ENCODE measurements at places on chromosomes 12 and 14.

DNA sequence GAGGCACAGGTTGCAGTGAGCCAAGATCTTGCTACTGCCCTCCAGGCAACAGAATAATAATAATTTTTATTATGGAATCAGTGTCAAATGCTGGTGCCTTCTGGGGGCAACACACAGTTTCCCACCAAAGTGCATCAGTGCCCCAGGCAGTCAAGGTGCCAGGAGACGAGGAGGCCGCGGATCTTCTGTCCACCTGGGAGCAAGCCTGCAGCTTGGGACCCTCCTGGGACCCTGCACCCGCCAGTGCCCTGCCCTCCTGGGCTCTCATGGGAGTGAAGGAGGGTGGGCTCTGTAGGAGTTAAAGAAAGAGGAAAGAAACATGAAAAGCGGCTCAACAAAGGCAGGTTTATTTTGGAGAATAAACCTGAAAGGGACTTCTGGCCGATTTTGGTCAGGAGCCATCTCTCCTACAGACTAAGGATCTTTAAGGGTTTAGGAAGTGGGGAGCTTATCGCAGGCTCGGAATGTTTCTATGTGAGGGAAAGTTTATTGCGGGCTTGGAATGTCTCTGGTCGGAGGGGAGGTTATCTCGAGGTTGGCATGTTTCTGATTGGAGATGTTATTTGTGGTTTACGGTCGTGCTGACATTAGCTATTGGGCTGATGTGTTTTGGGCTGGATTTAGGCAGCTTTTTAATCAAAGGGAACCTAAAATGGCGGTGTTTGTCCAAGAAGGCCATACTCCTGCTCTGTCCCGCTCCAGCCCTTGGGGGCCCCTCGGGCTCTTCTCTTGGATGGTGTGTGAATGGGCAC lies 1.1 kb upstream of the ASPG start:
- no peak for DNase-seq

DNA sequence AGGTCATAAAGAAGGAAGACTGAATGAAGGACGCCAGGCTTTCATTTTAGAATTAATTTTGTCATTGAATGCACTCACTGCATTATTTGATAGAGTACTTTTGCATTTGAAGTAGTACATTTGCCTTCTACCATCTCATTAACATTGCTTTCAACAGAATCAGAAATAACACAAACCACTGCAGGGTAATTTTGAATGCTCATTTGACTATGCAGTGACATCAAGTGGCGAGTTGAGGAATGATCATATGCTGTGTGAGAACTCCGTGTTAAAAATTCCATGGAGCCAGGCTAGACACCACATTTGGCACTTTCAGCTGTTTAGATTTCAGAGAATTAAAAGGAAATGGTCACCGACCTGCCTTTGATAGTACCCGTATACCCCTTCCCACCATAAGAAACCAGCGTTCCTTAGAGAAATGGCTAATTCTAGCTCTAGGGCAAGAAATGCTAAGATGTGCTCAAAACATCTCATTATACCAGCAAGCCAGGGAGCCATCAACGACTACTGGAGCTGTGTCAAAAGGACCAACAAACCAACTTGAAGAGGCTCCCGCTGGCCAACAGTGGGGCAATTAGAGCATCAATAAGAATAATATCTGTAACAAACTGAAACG lies 16.5 kb downstream of the HEBP1 start:
- no peak for DNase-seq

DNA sequence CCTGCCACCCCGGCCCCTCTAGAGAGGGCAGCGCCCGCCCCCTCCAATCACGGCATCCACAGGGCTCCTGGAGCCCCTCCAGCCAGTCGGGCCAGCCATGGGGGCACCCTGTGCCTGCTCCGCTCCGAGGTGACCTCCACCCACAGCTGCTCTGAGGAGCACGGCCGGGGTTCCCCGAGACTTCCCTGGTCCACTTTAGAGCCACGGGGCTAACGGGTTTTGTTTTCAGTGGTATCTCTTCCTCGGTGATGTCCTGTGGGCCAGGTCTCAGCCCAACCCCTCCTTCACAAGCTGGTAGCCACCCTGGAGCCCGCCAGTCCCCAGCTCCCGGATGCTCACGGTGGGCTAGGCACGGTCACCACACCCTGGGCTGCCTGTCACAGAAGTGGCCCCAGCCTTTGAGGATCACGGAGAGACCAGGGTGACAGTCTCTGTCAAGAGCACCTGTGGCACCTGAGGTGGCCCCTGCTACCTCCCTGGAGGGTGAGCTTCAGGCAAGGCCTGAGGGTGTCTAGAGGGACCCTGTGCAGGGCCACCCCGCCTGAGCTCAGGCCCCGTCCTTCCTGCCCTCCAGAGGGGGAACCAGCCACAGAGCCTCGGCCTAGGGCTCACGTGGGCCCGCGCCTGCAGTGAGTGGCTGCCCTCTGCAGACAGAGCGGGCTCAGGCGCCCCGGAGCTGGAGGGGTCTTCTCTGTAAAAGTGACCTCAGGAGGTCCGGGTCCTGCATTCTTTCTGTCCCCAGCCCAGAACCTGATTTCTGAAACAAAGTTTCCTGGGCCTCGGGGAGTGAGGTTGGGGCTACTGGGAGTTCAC lies 146.0 kb upstream of the C14orf180 start:
- DNase-seq: no peak

DNA sequence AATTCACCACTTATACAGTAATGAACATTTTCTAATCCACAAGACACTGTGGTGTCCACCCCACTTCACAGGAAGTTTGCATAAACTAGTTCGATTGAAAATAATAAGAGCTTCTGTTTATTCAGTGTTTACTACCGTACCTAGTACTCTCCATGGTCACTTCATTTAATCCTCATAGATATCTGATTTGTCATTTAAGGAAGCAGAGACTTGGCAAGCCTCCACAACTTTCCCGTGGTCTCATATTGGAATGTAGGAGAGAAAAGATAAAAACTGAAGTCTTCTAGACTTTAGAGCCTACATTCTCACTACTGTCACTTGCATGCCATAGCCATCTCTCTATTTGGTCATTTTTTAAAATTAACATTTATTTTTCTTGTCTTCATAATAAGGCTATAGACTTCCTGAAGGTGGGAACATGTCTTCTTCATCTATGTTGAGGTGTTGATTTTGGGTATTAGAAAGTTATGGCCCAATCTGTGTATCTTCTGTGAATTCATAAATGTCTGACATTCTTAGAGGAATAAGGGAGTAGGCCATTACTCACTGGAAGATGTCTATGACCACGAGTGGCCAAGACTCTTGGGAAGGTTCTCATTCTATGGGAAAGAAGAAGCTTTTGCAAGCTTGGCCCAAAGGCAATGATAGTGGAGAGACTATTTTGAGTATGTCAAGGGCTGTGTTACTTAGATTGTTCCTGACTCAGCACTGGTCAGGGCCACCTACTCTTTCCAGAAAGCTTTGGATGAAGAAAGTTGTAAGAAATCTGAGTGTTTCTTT lies 423.7 kb downstream of the LRIG3 start:
- no peak for DNase-seq

DNA sequence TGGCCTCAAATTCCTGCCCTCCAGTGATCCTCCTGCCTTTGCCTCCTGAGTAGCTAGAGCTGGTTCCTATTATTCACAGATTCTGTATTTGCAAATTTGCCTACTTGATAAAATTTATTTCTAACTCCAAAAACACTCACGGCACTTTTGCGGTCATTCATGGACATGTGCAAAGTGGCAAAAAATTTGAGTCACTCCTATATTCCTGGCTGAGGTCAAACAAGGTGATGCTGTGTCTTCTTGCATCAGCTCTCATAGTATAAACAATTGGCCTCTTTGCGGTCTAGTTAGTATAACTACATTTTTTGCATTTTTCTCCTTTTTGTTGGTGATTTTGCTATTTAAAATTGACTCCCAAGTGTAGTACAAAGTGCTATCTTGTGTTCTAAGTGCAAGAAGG lies 24.7 kb downstream of the ATF1 start:
- DNase-seq: no peak

DNA sequence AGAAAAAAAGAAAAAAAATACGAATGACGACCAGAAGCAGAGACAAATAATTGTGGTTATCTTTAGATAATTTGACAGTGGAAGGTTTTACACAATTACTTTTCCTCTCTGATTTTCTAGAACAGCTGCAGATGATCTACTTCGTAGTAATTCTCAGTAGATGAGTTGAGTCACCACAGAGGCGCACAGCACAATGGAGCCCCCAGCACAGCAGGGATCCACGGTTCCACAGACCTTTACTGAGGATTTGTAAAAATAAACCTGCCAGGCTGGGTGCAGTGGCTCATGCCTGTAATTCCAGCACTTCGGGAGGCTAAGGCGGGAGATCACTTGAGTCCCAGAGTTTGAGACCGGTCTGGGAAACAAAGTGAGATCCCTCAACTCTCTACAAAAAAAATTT lies 29.3 kb downstream of the AMN start:
- no peak for DNase-seq

DNA sequence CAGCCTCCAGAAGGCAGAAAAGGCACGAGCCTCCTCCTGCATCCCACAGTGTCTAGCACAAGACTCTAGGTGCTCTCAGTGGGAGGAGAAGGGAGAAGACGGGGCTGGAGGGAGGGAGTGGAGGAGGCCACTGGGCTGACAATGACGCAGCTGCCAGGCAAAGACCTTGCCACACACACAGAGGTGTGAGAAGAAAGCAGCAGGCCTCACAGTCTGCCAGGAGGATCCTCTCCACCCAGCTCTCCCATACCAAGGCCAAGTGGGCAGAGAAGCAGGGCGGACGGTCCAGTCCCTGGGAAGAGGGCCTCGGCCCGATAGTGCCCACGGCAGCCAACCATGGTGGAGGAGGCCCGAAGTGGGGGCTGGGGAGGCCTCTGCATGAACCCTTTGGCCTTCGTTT lies 78.9 kb downstream of the NCOR2 start:
- DNase-seq: no peak

DNA sequence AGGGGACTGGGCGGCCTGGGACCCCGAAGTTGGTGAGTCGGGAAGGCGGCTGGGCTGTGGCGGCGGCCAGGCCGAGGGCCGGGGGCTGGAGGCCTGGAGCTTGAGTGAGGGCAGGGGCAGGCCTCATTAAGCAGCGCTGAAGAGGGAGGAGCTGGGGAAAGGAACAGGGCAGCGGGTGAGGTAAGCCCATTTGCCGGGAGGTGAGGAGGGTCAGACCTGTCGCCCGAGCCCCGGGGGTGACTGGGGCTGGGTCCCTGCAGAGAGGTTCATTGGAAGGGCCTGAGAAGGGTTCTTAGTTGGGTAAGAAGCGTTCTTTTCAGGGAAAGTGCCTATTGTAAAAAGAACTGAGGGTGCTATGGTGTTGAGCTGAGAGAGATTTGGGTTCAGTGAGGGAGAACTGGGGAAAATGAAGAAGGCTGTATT lies 441 bp downstream of the RAB5B start:
- DNase-seq: no peak

DNA sequence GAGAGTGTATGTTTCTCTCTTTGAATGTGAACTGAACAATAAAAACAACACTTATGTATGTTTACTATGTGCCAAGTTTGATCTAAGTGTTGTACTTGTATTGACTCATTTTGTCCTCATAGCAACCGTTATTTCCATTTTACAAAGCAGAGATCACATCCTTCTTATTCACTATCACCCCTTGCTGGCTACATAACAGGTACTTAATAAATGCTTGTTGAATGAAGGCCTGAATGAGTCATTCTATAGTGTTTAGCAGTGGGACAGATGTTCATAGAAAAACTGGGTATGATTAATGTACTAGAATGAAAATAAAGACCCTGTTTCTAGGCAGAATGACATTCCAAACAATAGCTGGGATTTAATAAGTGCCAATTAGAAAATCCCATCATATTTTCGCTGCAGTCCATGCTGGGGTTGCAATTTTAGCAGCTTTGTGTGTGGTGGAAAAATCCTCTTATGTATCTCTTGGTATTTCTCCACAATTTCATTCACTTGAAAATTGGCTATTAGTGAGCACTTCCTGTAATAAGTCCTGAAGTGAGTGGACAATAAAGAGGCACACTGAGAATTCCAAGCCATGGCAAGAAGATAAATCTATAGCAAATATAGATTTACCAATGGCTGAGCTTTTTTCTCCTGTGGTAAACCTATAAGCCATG lies 86.0 kb downstream of the FAR2 start:
- DNase-seq: no peak

GRCh38 chr14:75709207-75709812 lies 48.3 kb downstream of the TTLL5 start:
- peak; percentile 74 for DNase-seq

GRCh38 chr12:131892711-131893604 lies 1.5 kb upstream of the ULK1 start:
- DNase-seq: no peak

GRCh38 chr14:100535287-100536120 lies 51.7 kb downstream of the BEGAIN start:
- DNase-seq: no peak

GRCh38 chr12:1776170-1776921 lies 44.0 kb upstream of the LRTM2 start:
- peak; percentile 43 for DNase-seq

GRCh38 chr14:50964683-50965390 lies 20.6 kb upstream of the PYGL start:
- peak; percentile 38 for DNase-seq

GRCh38 chr12:49790741-49791555 lies 37.3 kb downstream of the NCKAP5L start:
- DNase-seq: no peak

- no peak for DNase-seq
Measured at GRCh38 chr12:111434680-111435338, 29.1 kb downstream of the SH2B3 start.

DNA sequence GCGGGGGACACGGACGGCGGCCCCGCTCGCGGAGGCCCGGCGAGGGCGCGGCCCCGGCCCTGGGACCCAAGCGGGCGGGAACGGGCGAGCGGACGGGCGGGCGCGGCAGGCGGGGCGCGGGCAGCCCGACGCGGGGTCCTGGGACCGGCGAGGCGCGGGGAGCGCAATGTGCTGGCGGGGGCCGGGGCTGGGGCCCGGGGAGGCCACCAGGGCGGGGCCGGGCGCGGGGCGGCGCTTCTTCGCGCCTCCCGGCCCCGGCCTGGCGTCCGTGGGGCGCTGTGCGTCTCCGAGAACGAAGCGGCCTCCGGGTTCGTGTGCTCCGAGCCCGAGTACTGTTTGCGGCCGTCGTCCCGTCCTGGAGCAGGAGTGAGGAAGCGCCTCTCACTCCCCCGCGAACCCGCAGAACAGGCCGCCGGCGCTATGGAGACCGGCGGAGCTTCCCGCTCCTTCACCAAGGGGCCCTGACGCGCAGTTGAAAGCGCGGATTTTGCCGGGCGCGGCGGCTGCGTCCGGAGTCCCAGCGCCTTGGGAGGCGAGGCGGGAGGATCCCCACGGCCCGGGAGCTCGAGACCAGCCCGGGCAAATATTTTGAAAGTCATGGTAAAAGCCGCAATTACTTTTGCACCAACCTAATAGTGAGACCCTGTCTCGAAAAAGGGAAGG lies 420 bp upstream of the ANKLE2 start:
- DNase-seq: peak; percentile 89

GRCh38 chr12:62448436-62448835 lies 18.2 kb upstream of the MON2 start:
- no peak for DNase-seq

Data from NCI-H2171 (cell line).